ENCODE measurements at places on chromosomes 5 and 9. TPM values are rescaled to one million over a fixed set of nuclear protein-coding genes. Genes with fewer than 3 reads are reported as not detected.
A peak's percentile ranks its signal among the peaks of the same experiment; 100 is the strongest.

PITX1 gene
- not detected for total RNA-seq

GRCh38 chr9:129316281-129317030 is 138.4 kb upstream of the IER5L start:
- peak overlapping the region; percentile 96 for H3K27ac ChIP-seq
- H3K36me3 ChIP-seq: no peaks in the 10 kb centered on the region

DNA sequence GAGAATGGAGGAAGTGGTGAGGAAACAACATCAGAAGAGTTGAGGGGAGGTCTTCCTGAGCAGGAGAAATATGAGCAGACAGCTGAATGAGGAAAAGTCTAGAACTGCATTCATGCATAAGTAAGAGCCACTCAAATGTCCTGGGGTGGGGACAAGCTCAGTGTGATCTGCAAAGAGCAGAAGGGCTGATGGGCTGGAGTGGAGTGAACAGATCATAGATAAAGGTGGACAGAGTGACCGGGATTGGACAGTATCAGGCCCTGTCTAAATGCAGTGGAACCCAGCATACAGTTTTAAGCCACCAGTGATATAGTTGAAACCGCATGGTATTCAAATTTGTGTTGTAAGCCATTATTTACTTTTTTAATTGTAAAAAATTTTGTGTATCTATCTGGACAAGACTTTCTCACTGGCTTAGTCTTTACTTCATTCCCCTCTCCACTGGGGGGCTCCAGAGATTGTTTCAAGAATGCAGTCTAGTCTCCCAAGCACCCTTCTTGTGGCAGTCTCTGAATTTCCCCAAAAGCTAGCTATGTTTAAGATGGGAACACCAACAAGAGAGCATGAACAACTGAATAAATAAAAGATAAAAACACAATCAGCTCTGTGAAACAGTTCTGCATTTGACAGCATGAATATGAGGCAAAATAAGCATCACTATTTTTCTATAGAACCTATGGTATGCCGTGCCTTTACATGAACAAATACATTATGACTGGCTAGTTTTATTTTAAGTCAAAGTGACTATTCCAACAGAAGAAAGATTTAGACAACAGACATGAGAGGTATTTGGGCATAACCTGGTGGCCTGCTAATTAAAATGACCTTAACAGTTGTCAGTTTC is 10.7 kb upstream of the STK32A start:
- H3K27ac ChIP-seq: no peak overlapping the region
- H3K27me3 ChIP-seq: no peaks in the 10 kb centered on the region
- no peak for DNase-seq
- H3K4me3 ChIP-seq: no peak overlapping the region

GRCh38 chr5:1093361-1093760 is 18.5 kb downstream of the SLC12A7 start:
- no peak overlapping the region for H3K4me3 ChIP-seq
- H3K4me1 ChIP-seq: no peaks in the 10 kb centered on the region
- no peak overlapping the region for H3K27ac ChIP-seq
- H3K36me3 ChIP-seq: peaks cover 6% of the 10 kb centered on the region
- no peaks in the 10 kb centered on the region for H3K27me3 ChIP-seq

ASTN2 gene
- total RNA-seq: 7.1 TPM

GRCh38 chr5:3355126-3355525 is 240.5 kb upstream of the IRX1 start:
- H3K27ac ChIP-seq: no peak overlapping the region
- DNase-seq: no peak
- H3K4me3 ChIP-seq: no peak overlapping the region

DNA sequence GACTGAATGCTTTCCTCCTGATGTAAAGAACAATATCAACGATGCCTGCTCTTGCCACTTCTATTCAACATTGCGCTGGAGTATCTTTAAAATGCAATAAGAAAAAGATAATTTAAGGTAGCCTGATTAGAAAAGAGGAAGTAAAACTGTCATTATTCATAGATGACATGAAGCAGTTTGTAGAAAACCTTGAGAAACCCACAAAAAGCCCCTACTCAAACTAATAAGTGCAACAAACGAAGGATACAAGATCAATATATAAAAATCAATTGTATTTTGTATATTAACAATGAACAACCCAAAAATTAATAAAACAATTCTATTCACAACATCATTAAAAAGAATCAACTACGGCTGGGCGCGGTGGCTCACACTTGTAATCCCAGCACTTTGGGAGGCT is 76.4 kb upstream of the CKMT2 start:
- no peaks in the 10 kb centered on the region for H3K36me3 ChIP-seq
- H3K4me3 ChIP-seq: no peak overlapping the region
- no peak for DNase-seq
- no peaks in the 10 kb centered on the region for H3K4me1 ChIP-seq
- H3K27ac ChIP-seq: no peak overlapping the region
- no peaks in the 10 kb centered on the region for H3K27me3 ChIP-seq

- no peak overlapping the region for H3K4me3 ChIP-seq
- H3K27me3 ChIP-seq: no peaks in the 10 kb centered on the region
- H3K36me3 ChIP-seq: no peaks in the 10 kb centered on the region
- no peak for DNase-seq
Measured at GRCh38 chr5:139188558-139189270, 9.5 kb downstream of the SIL1 start.

TLX3 gene
- total RNA-seq: not detected

DNA sequence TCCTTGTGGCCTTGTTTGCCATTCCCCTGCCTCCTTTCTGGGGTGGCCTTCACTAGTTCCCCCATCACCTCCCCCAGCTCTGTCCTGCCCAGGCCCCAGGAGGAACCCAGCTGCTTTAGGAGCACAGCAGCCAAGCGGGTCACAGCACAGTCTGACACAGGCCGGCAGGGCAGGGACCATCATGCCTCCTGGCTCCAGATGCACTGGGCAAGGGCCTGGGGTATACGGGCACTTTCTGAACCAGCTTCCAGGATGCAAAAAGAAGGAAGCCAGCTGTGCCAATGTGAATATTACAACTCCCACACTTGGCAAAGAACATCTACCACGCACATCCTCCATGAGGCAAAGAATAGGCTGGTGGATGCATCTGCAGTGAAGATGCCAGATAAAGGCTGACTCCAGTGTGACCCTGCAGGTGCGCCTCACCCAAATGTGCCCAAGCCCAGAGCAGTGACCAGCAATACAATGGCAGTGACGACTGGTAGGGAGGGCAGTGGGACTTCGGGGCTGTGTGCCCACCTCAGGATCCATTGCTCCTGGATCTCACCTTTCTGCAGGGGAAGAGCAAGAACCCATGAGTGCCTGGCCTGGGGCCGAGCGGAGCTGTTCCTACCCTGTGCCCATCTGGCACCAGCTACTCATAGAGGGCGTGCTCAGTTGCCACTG is 6.3 kb upstream of the IL3 start:
- no peak overlapping the region for H3K27ac ChIP-seq
- H3K4me3 ChIP-seq: no peak overlapping the region
- no peak for DNase-seq
- H3K4me1 ChIP-seq: no peaks in the 10 kb centered on the region

DNA sequence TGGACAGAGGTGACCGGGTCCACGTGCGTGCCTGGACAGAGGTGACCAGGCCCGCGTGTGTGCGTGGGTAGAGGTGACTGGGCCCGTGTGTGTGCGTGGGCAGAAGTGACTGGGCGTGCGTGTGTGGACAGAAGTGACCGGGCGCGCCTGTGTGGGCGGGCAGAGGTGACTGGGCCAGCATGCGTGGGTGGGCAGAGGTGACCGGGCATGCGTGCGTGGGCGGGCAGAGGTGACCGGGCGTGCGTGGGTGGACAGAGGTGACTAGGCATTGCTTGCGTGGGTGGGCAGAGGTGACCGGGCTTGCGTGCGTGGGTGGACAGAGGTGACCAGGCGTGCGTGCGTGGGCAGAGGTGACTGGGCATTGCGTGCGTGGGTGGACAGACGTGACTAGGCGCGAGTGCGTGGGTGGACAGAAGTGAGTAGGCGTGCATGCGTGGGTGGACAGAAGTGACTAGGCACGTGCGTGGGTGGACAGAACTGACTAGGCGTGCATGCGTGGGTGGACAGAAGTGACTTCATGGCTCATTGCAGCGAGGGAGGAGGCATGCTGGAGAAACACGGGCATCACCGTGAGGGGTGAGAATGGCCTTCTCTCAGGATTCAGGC is 254.1 kb upstream of the IRX4 start:
- no peak overlapping the region for H3K27ac ChIP-seq
- H3K36me3 ChIP-seq: no peaks in the 10 kb centered on the region
- no peak for DNase-seq

GFRA3 gene
- total RNA-seq: 0.27 TPM

SLC4A9 gene
- total RNA-seq: not detected

GRCh38 chr9:130219661-130220096 is 45.9 kb upstream of the HMCN2 start:
- no peaks in the 10 kb centered on the region for H3K27me3 ChIP-seq
- no peak overlapping the region for H3K4me3 ChIP-seq
- H3K27ac ChIP-seq: no peak overlapping the region
- H3K36me3 ChIP-seq: peaks cover 14% of the 10 kb centered on the region
- DNase-seq: no peak
- no peaks in the 10 kb centered on the region for H3K4me1 ChIP-seq

ADGRV1 gene
- not detected for total RNA-seq

COL23A1 gene
- total RNA-seq: 1.5 TPM

- no peak overlapping the region for H3K27ac ChIP-seq
- no peak overlapping the region for H3K4me3 ChIP-seq
- no peaks in the 10 kb centered on the region for H3K36me3 ChIP-seq
- H3K4me1 ChIP-seq: peaks cover 8% of the 10 kb centered on the region
Measured at GRCh38 chr5:154273963-154274827, 83.7 kb downstream of the GALNT10 start.

GRCh38 chr9:69326261-69326660 is 1.2 kb downstream of the ENTREP1 start:
- no peak for DNase-seq
- no peaks in the 10 kb centered on the region for H3K4me1 ChIP-seq
- no peak overlapping the region for H3K4me3 ChIP-seq
- no peak overlapping the region for H3K27ac ChIP-seq

DNA sequence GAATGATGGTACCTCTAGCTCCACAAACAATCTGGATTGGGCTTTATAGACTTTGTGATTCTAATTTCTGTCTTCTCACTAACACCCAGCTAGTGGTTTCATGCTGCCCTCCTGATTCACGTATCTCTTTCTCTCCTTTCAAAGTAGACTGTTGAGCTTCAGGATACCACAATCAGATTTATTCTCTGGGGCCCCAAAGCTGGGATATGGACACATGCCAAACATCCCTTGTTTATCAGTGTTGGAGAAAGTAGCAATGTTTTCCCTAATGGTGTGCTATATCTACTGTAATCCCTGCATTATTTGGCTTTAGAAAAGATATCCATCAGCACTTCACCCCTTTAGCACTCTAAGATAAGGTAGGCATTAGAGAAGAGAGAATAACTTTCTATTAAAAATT is 361.0 kb downstream of the FGF10 start:
- H3K36me3 ChIP-seq: no peaks in the 10 kb centered on the region
- no peak for DNase-seq
- H3K4me3 ChIP-seq: no peak overlapping the region

DNA sequence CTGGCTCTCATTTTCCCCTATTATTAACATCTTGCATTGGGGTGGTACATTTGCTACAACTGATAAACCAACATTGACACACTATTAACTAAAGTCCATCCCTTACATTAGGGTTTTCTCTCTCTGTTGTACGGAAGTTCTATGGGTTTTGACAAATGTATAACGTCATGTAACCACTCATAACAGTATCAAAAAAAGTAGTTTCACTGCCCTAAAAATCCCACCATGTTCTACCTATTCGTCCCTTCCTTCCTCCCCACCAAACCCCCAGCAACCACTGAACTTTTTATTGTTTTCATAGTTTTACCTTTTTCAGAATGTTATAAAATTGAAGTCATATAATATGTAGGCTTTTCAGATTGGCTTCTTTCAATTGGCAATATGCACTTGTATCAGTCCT is 40.1 kb downstream of the MLLT3 start:
- no peak overlapping the region for H3K4me3 ChIP-seq
- H3K27ac ChIP-seq: no peak overlapping the region
- no peak for DNase-seq

DNA sequence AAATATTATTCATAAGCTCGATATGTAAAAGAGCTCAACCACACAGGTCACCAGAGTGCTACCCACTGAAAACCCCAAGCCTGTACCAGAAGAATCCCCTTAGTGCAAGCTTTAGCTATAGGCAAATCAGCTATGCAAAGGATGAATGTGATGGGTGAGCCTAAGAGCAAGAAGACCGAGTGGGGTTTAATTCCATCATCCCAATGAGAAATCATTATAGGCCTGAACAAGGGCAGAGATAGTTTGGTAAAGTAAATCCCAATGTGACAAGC is 21.8 kb downstream of the ELOVL7 start:
- H3K27ac ChIP-seq: no peak overlapping the region
- DNase-seq: no peak
- H3K4me3 ChIP-seq: no peak overlapping the region
- no peaks in the 10 kb centered on the region for H3K36me3 ChIP-seq

DNA sequence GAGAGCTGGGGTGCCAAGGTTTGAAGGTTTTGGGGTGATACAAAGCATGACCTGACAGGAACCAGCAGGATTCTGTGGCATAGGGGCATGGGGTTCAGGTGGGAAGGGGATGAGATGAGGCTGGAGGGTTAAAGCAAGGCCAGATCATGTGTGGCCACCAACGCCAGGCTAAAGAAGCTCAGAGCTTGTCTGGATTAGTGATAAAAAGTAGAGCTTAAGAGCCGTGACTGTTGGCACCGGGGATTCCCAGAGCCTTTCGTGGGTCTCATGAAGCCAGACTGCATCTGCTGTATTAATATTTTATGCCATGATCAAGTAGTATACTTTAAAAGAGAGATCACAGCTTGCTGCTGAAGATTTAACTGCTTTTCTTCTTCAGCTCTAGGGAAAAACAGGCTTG is 8.5 kb upstream of the GSN start:
- no peak for DNase-seq
- H3K36me3 ChIP-seq: no peaks in the 10 kb centered on the region
- H3K27ac ChIP-seq: no peak overlapping the region
- H3K4me3 ChIP-seq: no peak overlapping the region
- H3K27me3 ChIP-seq: no peaks in the 10 kb centered on the region

Data from thoracic aorta (tissue), 2 donors.